ENCODE measurements at places on chromosomes 5 and 9.

GRCh38 chr5:19903611-19904010, 84.4 kb downstream of the CDH18 start:
- no peak for DNase-seq

DNA sequence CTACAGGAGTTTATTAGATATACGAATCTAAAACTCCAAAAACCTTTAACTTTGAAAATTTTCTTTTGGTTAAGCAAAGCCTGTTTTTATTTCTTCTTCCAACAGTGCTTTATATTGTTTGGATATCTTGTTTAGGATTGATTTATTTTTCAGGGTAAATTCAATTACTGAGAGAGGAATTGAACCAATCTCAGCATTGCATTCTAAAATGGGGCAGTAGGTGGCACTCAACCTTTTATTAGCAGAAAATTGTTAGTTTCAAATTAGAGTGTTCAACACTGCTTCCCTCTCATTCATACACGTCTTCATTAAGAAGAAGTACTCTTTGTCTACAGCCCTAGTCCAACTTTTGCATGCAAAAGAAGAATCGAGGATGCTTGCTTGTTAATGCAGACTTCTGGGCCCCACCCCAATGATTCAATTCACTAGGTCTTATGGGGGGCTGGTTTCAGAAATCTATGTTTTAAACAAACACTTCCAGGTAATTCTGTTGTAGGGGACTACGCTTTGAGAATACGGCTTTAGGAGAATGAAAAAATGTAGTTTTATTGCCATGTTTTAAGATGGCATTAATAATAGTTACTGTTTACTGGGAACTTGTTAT, 26.6 kb downstream of the MRPL22 start:
- no peak for DNase-seq

DNA sequence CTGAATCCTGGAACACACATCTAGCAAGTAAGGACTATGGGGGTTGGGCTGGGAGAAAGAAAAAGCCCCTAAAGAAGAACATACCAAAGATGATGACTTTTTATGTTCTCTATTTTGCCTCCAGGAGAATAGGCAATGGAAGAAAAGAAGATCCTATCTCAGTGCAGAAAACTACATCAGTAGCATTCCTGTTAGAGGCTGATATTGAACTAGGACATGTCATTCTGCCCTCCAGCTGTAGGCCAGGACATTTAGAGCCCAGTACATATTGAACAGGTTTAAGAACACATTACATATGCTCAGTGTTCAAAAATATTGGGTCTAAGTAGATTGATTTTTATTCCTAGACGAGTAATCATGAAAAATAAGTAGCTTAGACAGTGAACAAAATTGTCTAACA, 24.7 kb downstream of the PRLR start:
- no peak for DNase-seq

GRCh38 chr5:112350626-112351025, 68.5 kb downstream of the EPB41L4A start:
- no peak for DNase-seq

GRCh38 chr9:94928691-94929368, 202.3 kb downstream of the AOPEP start:
- DNase-seq = no peak

- no peak for DNase-seq
Measured at GRCh38 chr5:155699385-155699784, 627.6 kb upstream of the SGCD start.

Measured in GM04504 (cell line).